Fibroblast of pulmonary artery (primary cell): ENCODE measurements at places on chromosomes 1 and 21.

DNA sequence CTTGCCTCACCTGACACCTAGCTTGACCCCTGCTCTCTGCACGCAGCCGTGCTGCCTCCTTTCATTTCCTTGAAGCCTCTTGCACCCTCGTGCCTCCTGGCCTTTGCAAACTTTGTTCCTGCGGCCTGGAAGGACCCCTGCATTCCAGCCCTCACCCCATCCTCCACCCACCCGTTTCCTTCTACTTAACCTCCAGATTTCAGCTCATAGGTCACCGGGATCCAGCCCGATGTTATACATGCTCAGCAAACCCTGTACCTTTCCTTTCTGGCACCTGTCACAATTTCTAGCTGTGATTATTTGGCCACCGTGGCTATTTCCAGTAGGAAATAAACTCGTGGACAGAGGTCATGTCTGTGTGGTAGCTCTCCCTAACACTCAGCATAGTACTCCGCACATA lies 4.5 kb downstream of the EDARADD start:
- no peak for DNase-seq

DNA sequence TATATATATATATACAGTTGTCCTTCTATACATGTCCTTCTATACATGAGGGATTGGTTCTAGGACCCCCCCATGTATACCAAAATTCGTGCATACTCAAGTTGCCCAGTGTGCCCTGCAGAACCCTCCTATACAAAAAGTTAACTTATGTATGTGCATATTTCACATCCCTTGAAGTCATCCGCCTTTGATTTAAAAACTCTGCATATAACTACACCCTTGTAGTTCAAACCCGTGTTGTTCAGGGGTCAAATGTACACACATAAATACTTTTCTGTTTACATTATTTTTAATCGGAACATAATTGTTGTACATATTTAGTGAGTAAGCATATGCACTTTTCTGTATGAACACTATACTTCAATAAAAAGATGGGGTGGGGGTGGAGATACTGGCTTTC lies 7.7 kb upstream of the ABL2 start:
- no peak for DNase-seq

- DNase-seq: no peak
Observed at GRCh38 chr1:167003711-167004110, 14.6 kb downstream of the MAEL start.

- no peak for DNase-seq
Observed at GRCh38 chr1:54279457-54279856, 79.5 kb downstream of the MRPL37 start.

GRCh38 chr21:32082466-32082865 lies 196.4 kb downstream of the MIS18A start:
- DNase-seq: no peak

DNA sequence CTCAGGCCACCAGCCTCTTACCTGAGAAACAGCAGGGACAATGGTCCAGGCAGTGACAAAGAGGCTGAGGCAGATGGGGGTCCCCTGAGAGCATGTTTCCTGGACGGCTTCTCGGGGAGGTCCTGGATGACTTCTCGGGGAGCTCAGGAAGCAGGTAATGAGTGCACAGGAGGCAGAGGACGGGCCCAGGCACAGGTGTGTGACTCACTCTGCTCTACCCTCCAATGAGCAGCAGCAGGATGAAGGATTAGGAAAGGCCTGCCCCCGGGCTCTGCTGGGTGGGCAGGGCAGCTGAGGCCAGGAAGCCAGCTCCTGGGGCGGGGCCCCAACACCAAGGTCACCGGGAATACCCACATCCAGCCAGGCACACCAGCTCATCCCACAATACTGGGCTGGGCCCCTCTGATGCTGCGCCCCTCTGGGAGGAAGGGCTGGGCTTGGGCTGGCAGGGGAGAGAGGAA lies 17.2 kb upstream of the PTAFR start:
- no peak for DNase-seq

GRCh38 chr1:37890378-37891014 lies 31.1 kb upstream of the MTF1 start:
- DNase-seq: peak; percentile 57

GRCh38 chr21:38688068-38688467 lies 117.7 kb upstream of the ETS2 start:
- no peak for DNase-seq

DNA sequence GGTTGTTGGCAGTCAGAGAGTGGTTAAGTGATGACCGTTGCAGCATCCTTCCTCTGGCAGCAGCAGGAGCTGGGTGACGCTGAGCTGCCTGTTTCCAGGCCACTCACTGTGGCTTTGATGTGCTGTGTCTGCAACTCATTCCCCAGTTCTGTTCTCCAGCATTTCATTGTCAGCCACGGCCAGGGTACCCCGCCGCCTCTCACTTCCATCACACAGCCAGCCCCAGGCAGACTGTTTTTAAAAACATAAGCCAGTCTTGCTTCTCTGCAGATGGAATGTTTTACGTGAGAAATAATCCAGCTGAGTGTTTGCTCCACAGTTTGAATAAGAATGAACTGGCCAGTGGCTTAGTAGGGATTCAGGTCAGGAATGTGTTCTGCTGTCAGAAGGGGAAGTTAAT lies 21.5 kb upstream of the ST6GALNAC3 start:
- no peak for DNase-seq

- peak; percentile 83 for DNase-seq
Observed at GRCh38 chr1:55696181-55696754, 481.1 kb upstream of the USP24 start.

DNA sequence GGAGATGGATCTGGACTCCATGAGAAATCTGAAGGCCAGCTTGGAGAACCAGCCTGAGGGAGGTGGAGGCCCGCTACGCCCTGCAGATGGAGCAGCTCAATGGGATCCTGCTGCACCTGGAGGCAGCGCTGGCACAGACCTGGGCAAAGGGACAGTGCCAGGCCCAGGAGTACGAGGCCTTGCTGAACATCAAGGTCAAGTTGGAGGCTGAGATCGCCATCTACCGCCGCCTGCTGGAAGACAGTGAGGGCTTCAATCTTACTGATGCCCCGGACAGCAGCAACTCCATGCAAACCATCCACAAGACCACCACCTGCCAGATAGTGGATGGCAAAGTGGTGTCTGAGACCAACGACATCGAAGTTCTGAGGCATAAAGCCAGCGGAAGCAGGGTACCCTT lies 601.5 kb upstream of the ZP4 start:
- no peak for DNase-seq

DNA sequence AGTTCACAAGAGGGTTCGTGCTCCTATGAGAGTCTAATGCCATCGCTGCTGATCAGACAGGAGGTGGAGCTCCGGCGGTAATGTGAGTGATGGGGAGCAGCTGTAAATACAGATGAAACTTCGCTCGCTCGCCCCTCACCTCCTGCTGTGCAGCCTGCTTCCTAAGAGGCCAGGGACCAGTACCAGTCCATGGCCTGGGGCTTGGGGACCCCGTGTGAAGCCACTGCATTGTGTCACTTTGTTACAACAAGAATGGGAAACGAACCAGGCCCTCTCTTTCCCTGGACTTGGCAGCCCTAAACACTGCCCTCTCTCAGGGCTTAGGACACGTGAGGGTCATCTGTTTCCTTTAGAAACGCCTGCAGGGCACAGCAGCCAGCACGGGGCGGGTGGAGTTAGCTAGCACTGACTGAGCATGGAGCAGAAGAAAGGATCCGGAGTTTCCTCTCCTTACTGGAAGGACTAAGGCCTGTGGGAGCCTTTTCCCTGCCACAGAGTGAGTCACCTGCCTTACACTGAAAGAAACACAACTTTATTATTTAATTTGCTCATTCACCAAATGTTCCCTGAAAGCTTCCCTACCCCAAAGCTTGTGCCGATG lies 185.2 kb upstream of the TMEM51 start:
- DNase-seq: peak; percentile 47

- peak; percentile 21 for DNase-seq
Observed at GRCh38 chr1:24385160-24385940, 28.2 kb downstream of the STPG1 start.

DNA sequence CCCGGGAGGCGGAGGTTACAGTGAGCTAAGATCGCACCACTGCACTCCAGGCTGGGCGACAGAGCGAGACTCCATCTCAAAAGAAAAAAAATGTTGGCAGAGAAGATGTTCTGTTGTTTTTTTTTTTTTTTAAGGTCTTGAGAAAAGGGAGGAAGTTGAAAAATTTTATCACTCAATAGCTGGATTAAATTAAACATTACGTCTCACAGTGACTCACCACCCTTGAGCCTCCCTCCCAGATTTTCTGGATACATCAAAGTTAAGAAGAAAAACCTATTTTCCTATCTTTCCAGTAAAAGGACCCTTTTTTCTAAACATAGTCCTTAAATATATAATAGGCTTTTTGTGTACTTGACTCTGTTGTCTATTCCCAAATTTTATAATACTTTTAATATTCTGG lies 35.5 kb downstream of the IFNAR1 start:
- DNase-seq: peak; percentile 76

GRCh38 chr1:116329524-116330341 lies 43.3 kb upstream of the ATP1A1 start:
- peak; percentile 17 for DNase-seq

DNA sequence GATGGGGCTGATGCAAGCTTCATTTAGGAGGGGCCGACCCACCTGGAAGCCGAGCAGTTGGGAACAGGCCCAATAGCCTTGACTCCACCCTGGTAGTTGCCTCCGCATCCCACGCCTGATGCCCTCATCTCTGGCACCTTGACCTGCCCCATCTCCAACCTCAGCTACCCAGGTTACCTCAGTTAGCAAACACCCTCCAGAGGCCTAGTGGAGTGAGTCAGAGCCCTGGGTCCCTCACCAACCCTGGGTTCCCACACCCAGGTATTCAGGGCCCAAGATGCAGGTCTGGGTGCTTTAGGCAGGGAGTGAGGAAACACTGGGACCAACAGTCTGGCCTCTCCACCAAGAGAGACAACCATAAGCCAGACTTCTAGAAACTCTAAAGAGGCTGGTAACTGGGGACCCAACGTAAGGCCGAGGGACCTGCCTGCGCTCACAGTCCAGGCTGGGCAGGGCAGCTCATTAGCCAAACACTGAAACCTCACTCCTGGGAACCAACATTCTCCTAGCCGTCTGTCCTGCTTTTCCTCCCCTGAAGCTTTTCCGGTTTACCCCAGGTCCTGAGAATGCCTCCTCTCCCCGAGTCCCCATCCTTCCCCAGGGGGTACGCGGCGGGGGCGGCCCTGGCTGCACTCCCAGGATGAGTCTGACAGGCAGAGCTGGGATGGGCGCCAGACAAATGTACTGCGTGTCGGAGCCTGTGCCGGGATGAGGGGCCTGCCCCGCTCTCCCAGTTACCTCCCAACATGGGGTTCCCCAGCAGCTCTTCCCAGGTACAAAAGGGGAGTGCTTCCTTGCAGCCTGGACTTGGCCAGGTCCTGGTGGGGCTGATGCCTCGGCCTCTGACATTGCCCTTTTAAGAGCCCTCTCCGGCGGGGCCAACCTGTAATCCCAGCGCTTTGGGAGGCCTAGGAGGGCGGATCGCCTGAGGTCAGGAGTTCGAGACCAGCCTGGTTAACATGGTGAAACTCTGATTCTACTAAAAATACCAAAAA lies 8.9 kb upstream of the CELSR2 start:
- DNase-seq: peak; percentile 56

DNA sequence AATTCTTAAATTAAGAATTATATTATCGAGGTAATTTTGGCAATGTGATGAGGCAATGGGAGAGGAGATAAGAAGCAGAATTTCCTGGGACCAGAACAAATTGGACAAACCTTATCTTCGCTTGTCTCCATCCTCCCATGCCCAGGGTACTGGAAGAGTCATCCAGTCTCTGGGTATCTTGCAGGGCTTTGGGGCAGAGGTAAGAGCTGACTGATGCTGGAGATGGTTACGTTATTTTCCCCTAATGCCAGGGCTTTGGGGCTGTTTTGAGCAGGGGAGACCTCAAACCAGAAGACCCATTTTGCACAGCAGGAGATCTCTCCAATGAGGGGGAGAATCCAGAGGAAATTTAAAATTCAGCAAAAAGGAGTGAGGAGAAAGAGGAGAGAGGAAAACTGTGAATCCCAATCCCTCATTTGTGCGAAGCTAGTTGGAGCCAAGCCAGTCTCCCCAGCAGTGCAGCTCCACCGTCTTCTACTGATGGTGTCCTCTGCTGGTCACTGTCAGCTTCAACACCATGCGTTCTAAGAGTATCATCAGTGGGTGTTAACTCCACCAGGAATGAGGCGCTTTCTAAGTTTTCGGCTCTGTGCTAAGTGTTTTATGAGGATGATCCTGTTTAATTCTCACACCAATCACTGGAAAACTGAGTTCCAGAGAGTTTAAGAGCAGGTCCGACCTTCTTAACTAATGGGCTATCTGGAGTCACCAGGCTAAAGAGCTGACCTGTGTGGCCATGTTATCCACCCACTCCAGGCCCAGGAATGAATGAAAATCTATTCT lies 86.8 kb upstream of the CD34 start:
- peak; percentile 86 for DNase-seq

GRCh38 chr21:43203591-43203990 lies 34.8 kb downstream of the CRYAA start:
- no peak for DNase-seq

DNA sequence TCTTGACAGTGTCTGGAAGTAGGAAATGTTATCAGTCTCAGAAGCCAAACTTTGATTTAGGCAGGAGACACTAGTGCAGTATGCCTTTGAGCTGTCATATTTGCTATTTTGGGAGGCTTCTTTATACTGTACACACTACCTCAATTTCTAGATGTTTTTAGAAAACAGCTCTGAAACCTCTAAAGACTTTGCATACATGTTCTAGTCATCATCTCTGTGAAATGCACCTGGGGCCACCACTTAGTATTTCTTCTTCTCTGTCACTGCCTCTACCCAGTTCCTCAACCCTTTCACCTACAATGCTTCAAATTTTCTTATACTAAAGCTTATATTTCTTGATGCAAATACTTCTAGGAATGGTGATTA lies 29.1 kb upstream of the PLA2G4A start:
- no peak for DNase-seq

DNA sequence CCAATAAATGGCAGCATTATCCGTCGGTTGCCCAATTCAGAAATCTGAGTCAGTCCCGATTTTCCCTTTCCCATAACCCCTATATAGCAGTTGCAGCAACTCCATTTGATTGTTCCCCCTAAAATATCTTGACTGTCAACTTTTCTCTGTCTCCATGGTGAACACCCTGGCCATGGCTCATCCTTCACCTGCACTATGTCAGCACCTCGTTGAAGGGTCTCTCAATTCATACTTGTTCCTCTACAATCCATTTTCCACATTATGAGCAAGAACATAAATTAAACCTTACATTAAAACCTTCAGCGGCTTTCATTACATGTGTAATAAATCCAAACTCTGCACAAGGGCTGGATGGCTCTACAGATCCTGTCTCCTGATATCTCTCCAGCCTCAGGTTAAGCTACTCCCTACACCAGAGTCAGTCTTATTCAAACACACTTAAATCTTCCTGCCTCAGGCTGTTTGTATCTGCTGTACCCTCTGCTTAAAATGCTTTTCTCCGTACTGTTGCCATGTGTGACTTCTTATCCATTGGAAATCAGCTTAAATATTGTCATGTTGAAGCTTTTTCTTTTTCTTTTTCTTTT lies 87.3 kb downstream of the BACH1 start:
- no peak for DNase-seq
